ENCODE measurements at places on chromosomes 6 and 20.

- no peak for DNase-seq
Observed at GRCh38 chr20:20932156-20932555, 174.0 kb downstream of the LINC00237 start.

DNA sequence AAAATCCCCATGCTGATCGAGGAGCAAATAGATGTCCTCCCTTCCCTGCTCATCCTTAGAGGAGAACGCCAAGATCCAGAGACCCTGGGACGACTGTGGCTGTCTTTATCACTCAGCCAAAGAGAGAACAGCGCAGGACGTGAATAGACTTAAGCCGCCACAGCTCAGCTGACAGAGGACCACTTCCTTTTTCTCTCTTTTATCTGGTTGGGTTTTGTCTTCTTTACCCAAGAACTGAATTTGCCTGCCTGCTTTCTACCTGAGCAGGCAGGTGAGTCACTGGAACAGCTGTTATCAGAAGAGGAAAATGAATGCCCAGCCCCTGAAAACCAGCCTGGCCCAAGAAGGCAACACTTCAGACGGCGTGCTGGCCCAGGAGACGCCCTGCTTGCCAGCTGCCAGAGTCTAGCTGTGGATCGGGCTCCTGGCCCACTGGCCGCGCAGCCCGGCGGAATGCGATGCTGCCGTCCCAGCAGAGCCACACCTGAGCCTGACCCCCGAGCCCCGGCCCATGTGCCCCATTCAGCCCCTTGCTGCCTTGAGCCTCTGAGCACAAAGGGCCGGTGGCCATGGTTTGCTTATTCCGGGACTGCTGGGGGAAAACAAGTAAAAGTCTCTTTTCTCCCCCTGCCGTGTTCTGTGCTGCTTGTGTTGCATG, 82.1 kb downstream of the TCP11 start:
- DNase-seq, result no peak

GRCh38 chr6:165751486-165751885, 88.4 kb upstream of the PDE10A start:
- no peak for DNase-seq

- no peak for DNase-seq
Observed at GRCh38 chr20:53001498-53002301, 29.5 kb downstream of the TSHZ2 start.

DNA sequence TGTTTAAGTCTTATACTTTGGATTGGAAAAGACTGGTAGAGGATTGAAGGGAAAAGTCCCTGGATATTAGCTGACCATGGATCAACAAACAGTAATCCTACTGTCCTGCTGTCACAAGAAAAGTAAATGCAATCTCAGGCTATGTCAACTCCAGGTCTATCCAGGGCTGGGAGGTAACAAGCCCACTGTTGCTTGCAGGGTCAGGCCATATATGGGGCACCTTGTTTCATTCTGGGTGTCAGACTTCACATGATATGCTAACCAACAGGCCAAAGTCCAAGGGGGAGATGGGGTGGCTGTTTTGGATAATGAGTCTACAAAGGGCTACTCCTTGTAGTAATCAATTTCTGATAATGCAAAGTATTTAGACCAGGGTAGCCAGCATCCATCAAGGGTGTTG, 30.7 kb downstream of the KCNK5 start:
- DNase-seq, result no peak

DNA sequence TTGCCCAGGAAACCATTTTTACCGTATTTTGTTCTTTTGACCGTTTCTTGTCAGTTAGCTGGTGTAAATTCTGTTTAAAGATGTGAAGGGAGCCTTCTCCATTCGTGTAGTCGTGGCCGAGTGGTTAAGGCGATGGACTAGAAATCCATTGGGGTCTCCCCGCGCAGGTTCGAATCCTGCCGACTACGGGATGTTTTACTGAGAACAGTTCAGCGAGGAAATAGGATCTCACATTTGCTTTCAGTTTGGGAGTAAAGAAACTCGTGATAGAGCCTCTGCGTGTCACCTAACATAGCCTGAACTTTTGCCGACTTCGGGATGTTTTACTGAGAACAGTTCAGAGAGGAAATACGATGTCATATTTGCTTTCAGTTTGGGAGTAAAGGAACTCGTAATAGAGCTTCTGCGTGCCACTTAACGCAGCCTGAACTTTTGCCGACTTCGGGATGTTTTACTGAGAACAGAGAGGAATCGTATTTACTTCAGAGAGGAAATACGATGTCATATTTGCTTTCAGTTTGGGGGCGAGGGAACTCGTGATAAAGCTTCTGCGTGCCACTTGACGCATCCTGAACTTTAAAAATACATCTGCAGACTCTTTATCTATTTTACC, 5.9 kb upstream of the ZNF184 start:
- peak; percentile 92 for DNase-seq

DNA sequence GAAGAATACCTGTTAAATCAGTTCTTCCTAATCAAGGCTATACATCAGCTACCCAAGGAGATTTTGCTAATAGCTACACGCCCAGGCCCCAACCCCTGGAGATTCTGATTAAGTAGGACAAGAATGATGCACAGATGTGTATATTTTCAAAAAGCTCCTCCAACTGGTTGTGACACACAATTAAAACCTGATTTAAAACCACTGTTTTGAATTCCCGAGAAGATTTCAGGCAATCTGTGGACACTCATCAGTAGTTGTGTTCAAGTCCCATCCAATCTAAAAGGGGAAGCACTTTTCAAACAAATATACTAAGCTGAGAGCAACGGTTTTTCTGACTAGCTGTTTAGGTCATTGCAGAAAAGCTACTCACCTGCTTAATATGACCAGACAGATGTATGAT, 118.9 kb upstream of the NHSL1 start:
- DNase-seq, result no peak

DNA sequence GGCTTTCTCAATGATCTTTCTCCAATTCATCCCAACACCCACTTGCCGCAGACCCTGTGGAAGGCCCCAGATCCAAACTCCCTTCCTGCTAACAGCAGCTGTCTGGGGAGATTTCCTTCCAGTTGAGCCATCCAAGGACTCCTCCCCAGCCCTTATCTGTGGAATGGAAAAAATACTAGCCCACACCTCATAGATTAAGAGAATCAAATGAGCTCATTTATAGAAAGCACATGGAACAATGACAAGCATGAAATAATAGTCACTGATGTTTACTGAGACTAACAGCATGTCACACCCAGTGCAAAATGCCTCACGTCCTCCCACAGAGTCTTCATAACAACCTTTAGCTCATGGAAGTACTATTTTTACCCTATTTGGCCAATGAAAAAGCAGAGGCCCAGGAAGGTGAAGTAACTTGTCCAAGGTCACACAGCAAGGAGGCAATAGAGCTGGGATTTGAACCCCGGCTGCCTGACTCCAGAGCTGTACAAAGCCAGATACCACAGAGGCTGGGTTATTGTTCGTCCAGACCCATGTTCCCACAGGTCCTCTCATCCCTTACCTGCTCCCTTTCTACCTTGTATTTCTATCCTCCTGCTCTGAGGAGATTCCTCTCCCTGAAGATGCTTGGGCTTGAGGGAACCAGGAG, 23.4 kb upstream of the PTGIS start:
- no peak for DNase-seq

GRCh38 chr6:2794171-2794730, 29.1 kb downstream of the WRNIP1 start:
- DNase-seq, result peak; percentile 37

- DNase-seq, result no peak
Observed at GRCh38 chr6:51273228-51273961, 454.7 kb downstream of the TFAP2B start.

DNA sequence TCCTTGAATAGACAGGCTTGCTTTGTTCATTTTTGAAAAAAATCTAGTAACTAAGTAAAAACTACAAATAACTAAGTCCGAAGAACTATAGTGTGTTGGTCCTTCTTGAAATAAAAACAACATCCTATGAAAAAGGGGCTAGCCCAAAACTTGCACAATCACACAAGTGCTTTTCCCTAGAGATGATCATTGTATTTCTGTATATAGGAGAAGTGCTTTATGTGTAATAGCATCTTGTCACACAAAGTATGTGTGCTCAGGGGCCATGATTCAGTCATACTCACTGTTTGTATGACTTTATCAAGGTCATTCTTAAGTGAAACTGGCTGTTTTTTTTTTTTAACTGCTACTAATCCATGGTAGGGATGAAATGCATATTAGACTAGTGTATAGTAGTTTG, 179.8 kb downstream of the DTNBP1 start:
- peak; percentile 7 for DNase-seq

- peak; percentile 94 for DNase-seq
Observed at GRCh38 chr6:6008648-6009421, 2.1 kb upstream of the NRN1 start.

DNA sequence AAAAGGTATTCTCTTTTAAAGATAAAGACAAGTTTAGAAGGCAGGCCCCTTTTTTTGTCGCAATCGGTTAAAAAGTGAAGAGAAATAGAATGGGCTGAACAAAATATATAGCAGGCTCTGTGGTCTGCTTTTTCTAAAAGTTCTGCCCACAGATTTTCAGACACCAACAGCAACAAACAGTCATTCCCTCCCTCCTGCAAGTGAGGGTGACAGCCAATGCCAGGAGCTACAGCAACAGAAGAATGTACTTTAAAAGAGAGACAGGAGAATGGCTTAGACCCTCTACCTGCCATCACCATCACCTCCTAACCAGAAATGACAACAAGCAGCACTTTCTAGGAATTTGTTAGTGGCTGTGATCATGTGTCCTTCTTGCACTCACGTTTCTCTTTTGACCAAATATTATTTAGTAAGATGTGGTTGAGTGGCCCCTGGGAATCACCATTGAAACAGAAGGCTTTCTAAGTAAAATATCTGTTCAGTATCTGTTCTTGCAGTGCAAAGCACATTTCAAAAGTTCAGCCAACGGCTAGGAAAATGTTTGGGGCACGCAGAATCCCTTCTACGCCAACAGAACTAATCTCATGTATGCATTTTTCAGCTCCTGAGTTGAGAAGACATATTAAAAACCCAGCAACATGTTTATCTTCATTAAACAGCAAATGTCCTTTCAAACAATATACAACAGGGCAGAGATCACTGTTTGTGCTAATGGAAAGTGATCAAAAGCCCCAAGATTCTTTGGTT, 248.5 kb downstream of the ATXN1 start:
- no peak for DNase-seq

DNA sequence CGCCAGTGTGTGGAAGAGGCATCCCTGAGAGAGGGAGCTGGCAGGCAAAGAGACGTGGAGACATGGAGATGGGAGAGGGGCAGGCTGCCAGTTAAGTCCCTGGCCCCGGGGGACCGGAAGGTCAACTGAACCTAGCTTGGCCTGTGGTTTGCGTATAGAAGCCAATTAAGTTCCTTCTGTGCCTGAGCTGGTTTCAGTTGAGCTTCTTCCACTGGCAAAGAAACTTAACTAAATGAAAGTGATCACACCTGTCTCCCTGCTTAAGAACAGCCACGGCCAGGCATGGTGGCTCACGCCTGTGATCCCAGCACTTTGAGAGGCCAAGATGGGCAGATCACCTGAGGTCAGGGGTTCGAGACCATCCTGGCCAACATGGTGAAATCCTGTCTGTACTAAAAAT, 26.7 kb upstream of the NNAT start:
- no peak for DNase-seq

- peak; percentile 90 for DNase-seq
Observed at GRCh38 chr20:47241345-47241781, 115.1 kb downstream of the ZMYND8 start.

DNA sequence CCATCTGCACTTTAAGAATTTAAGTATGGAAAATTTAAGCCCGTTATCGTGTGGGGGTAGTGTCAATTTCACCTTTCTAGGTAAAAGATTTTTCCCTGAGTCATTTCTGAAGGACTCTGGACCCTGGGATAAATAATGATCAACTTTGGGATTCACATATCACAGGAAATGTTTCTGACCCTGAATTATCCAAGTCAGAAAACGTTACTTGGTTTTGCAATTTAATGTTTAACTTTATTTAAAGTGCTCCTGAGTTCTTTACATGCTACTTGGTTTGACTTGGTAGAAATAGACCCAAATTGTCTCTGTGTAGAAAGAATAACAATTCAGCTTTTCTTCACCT, 1.5 kb upstream of the SLC17A3 start:
- no peak for DNase-seq

DNA sequence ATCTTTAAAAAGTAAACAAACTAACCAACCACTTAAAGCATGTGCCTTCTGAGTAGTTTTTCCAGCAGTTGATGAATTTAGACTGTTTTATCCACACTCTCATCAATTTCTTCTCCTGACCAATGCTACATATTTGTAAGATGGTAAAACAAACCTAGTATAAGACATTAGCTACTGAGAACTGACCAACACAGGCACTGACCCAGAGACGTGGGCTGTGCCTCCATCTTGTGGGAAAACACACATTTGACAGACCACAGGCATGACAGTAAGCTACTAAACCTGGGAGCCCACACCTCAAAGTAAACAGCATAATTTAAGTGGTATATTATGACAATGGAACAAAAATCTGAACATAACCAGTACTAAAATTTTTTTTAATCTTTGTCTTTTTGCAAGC, 121.4 kb upstream of the NRSN1 start:
- no peak for DNase-seq

DNA sequence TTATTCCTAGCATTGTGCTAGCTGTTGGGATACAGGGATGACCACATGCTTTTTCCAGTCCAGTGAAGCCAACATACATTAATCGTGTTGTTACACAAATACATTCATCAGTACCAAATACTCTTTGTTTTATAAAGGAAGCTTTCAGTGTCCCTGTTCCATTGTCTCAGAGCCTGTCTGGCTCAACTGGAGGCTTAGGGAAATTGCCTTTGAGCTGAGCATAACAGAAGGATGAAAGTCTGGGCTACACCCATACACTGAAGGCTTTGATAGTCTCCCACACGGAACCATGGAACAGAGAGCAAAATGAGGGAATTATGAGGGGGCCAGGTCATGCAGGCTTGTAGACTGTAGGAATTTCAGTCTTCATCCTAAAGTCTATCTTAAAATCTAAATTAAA, 126.4 kb upstream of the KCNQ5 start:
- no peak for DNase-seq

- DNase-seq, result no peak
Observed at GRCh38 chr6:29909985-29910384, 32.3 kb upstream of the HLA-A start.

DNA sequence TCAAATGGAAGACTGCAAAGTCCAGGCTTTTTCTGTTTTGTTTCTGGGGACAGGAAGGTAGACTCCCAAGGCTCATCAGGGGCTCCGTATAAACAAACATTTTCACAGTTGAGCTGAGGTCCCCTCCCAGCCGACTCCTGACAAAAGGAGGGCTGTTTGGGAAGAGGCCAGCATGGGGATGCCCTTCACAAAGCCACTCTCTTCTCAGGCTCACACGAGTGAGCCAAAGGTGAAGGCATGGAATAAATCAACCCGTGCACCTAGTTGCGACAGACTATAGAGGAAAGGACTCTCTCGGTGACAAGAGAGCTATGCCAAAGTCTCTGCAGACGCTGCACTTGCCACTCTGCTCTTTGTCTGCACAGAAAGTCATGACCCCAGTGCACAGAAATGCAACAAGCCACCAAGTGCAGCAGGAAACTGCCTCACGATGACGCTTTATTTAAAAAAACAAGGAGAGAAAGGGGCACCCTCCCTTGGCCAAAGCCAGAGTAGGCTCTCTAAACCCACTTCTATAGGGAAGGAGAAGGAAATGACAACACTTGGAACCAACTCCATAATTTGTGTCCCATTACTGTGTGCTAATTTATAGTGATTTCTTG, 21.0 kb downstream of the JAG1 start:
- DNase-seq, result peak; percentile 53
